Thyroid gland (tissue), 4 donors: ENCODE measurements at places on chromosomes 2 and 18.

DNA sequence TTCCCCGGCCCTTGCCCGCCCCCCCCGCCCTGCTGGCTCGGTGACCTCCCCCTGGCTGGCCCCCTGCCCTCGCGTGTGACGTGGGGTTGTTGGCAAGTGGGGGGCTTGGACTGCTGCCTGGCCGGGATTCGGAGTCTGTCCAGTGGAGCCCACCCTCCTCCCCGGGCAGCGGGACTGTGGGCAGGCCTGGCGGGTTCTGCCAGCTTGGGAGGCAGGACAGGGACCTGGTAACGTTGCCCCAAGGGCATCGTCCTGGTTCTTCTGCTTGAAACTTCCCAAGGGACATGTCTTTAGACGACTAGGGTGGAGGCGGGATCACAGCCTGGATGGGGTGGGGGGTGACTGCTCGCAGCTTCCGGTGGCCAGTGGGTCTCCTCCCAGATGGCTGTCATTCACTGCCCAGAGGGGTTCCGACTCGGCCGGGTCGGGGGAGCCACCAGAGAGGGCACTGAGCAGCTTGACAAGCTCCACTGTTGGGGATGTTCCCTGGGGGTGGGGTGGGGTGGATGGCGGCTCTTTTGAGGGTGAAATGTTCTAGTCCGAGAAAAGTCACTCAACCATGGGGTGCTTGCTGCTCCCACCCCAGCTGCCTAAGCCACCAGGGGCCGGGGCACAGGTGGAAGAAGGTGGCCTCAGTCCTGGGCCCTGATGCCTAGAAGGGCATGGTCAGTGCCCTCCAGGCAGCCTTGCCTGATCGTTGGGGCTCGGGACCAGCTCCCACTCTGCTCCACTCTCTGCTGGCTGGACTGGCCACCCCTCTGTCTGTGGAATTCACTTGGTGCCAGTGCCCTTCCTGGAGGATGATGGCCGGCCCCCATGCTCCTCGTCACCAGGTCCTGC, 4.3 kb upstream of the HS6ST1 start:
- no peak overlapping the region for H3K4me3 ChIP-seq
- no peaks in the 10 kb centered on the region for H3K27me3 ChIP-seq
- H3K27ac ChIP-seq, result peak overlapping the region; percentile 37
- H3K4me1 ChIP-seq, result peaks cover 13% of the 10 kb centered on the region

GRCh38 chr2:10783421-10783820, 29.2 kb downstream of the PDIA6 start:
- H3K27me3 ChIP-seq, result no peaks in the 10 kb centered on the region
- DNase-seq, result no peak
- H3K36me3 ChIP-seq, result peaks cover 45% of the 10 kb centered on the region
- peaks cover 12% of the 10 kb centered on the region for H3K4me1 ChIP-seq
- H3K27ac ChIP-seq, result no peak overlapping the region

GRCh38 chr18:30342675-30343074, 699.9 kb downstream of the DSC3 start:
- H3K27ac ChIP-seq, result no peak overlapping the region
- H3K4me1 ChIP-seq, result no peaks in the 10 kb centered on the region
- no peak overlapping the region for H3K4me3 ChIP-seq
- no peaks in the 10 kb centered on the region for H3K27me3 ChIP-seq
- no peak for DNase-seq

GRCh38 chr2:234676109-234676782, 179.4 kb upstream of the ARL4C start:
- no peak for DNase-seq
- H3K27ac ChIP-seq, result no peak overlapping the region
- peaks cover 3% of the 10 kb centered on the region for H3K4me1 ChIP-seq
- H3K36me3 ChIP-seq, result no peaks in the 10 kb centered on the region

DNA sequence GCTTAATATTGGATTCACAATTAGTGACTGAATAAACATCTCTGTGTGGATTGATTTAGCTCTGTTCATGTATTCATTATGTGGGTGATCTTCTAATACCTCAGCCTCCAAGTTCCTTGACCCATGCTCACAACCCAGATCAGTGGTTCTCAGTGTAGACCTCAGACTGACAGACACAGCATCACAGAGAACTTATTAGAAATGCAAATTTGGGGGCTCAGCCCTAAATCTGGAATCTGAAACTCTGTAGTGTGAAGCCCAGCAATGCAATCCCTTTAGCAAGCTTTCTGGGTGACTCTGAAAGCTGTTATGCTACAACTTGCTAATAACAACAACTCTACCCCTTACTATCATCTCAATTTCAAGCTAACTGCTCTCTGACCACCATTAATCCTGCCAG, 273.1 kb upstream of the FANCL start:
- no peaks in the 10 kb centered on the region for H3K36me3 ChIP-seq
- H3K27ac ChIP-seq, result no peak overlapping the region

DNA sequence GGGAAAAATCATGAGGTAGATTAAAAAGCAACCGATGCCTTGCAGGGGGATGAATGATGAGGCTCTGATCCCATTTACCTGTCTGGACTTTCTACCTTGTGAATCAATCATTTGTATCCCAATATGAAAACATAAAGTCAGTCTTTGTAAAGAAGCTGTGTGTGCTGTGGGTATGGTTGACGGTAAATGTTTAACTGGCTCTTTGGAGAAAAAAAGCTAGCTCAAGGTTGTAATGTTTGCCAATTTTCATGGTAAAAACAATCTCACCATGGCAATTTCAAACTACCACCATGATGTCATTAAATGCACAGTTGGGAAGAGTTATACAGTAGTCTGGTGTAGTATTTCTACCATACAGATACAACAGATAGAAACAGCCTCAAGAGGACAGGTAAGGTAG, 14.6 kb downstream of the TTR start:
- no peak overlapping the region for H3K4me3 ChIP-seq
- no peak for DNase-seq
- no peaks in the 10 kb centered on the region for H3K4me1 ChIP-seq
- H3K27me3 ChIP-seq, result no peaks in the 10 kb centered on the region

DNA sequence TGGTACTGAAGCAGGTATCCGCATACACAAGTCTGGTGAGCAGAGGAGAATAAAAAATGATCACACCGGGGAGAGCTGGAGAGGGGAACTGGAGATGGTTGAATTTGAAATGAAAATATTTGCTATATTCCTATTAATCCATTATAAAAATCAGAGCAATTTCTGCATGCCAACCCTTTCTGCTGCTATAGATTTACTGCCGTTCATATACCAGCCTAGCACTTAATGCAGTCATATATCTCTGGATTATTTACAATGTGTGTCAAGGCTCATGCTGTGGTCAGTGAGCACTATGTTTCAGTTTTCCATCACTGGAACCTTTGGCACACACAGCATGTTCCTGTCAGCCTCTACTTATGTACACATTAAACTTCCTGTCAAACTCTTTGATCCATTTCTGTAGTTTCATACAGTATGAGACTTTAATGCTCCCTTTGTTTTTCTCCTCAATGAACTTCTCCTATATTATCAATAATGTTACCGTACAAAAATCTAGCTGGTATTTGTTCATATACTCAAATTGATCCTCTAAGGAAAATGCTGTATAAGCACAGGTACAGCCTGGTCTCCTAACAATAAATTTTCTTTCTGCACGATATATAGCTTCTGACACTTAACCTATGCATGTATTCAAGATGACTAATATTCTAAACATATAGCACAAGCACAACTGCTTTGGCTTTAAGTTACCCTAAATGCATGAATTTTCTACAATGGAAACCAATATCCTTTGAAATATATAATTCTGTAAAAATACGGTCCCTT, 36.7 kb downstream of the FANCL start:
- no peaks in the 10 kb centered on the region for H3K36me3 ChIP-seq
- no peaks in the 10 kb centered on the region for H3K4me1 ChIP-seq
- no peak for DNase-seq
- H3K27me3 ChIP-seq, result no peaks in the 10 kb centered on the region
- no peak overlapping the region for H3K4me3 ChIP-seq
- H3K27ac ChIP-seq, result no peak overlapping the region

DNA sequence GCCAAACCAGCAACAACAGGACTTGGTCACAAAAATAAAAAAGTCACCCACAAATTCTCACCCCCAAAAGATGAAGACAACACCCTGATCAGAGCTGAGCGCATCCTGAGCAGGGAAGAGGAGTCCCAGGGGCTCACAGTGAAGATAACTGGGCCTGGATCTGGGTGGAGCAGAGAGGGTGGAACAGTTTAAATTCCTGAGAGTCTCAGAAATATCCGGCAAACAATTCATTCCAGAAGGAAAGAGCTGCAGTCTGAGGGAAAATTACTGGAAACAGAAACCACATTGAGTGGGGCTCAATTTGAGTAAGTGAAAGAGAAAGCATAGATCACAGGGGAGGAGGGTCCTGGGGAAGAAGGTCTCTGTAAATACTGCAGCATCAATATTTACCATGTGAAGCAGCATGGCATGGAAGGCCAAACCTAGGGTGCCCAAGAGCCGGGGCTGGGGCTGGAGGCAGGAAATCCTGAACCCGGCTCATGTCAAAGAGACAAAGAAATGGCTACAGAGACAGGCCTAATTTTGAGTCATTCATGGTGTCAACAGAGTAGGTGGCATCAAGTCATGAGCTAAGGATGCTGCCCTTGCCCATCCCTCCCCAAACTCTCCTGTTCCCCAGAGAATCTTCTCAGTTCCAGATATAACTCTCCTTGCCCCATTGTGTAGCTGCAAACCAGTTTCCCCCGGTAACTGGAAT, 61.4 kb upstream of the ZBTB7C start:
- H3K4me1 ChIP-seq, result no peaks in the 10 kb centered on the region
- no peaks in the 10 kb centered on the region for H3K36me3 ChIP-seq
- no peak for DNase-seq
- H3K27ac ChIP-seq, result peak overlapping the region; percentile 24

DNA sequence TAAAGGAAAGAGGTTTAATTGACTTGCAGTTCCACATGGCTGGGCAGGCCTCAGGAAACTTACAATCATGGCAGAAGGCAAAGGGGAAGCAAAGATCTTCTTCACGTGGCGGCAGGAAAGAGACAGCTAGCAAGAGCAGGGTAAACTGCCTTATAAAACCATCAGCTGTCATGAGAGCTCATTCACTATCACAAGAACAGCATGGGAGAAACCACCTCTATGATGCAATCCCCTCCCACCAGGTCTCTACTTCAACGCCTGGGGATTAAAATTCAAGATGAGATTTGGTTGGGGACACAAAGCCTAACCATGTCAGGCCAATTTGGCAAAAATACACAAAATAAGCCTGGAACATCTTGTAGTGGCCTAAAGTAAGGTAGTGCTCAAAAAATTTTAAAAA, 152.6 kb downstream of the COL6A3 start:
- no peaks in the 10 kb centered on the region for H3K36me3 ChIP-seq
- no peak for DNase-seq
- H3K27ac ChIP-seq, result no peak overlapping the region
- H3K27me3 ChIP-seq, result no peaks in the 10 kb centered on the region
- no peaks in the 10 kb centered on the region for H3K4me1 ChIP-seq

DNA sequence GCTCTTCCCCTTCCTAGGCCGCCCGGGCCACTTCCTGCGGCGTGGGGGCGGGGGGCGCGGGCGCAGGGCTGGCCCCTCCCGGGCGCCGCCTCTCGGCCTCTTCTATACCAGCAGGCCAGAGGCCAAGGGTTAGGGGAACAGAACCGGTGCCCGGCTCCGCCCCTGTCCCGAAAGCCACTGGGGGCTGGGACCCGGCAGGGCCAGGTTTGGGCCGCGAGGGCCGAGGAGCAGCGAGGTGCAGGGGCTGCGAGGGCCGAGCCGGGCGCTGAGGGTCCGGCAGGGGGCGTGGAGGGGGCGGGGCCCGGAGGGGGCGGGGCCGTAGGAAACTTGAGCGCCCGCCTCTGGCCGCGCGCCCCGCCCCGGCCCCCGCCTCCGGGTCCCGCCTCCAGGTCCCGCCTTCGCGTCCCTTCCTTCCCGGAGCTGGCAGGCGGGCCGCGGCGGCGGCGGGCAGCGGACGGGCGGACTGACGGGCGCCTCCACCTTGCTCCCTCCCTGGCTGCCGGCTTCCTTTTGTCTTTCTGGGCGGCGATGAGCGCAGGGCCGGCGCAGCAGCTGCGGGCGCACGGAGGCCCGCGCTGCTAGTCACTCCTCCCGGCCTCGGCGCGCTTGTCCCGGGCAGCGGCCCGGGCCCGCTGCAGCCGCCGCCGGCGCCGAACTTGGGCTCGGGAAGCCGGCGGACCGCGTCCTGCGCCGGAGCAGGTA, at the start of gene HPCAL1:
HPCAL1 (plus strand) TSS at position 426 of the 702 bp plus-strand sequence. CDS start 116,854 bp downstream, outside the sequence.
- H3K4me1 ChIP-seq, result peaks cover 18% of the 10 kb centered on the region
- peak; percentile 87 for DNase-seq
- peak within 1 kb of the TSS; percentile 85 for H3K4me3 ChIP-seq
- H3K27ac ChIP-seq, result peak within 1 kb of the TSS; percentile 56
- H3K36me3 ChIP-seq, result no peaks in the 10 kb centered on the region

DNA sequence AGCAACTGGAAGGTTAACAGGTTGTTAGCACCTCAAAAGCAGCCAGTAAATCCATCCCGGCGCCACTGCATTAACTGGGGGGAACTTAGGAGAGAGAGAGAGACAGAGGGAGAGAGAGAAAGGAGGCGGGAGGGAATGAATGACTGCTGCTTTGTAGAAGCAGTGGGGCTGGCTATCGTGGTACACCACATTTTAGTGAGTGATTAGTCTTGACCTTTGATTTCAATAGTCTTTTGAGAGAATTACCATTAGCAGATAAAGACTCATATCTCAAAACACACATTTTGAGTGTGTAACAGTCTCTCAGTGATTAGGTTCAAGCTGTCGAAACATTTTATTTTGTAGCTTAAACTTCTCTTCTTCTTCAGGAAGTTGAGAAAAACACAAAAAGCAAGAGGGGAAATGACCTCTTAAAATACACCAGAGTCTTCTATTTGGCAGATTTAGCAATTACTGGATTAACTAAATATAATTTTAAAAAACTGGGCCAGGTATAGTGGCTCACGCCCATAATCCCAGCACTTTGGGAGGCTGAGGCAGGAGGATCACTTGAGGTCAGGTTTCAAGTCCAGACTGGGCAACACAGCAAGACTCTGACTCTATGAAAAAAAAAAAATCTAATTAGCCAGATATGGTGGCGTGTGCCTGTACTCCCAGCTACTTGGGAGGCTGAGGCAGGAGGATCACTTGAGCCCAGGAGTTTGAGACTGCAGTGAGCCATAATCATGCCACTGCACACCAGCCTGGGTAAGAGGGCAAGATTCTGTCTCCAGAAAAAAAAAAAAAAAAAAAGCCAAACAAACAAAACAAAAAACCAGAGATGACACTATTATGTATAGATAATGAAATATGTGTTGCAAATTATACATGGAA, 22.0 kb upstream of the PNO1 start:
- no peak for DNase-seq
- no peak overlapping the region for H3K4me3 ChIP-seq
- H3K36me3 ChIP-seq, result peaks cover 6% of the 10 kb centered on the region
- no peaks in the 10 kb centered on the region for H3K4me1 ChIP-seq
- no peaks in the 10 kb centered on the region for H3K27me3 ChIP-seq

GRCh38 chr2:195531754-195532153, 125.3 kb upstream of the SLC39A10 start:
- H3K36me3 ChIP-seq, result no peaks in the 10 kb centered on the region
- H3K4me1 ChIP-seq, result peaks cover 22% of the 10 kb centered on the region
- peak overlapping the region; percentile 59 for H3K27ac ChIP-seq
- H3K4me3 ChIP-seq, result no peak overlapping the region
- no peaks in the 10 kb centered on the region for H3K27me3 ChIP-seq

- H3K27me3 ChIP-seq, result no peaks in the 10 kb centered on the region
- no peak for DNase-seq
- no peak overlapping the region for H3K4me3 ChIP-seq
Observed at GRCh38 chr2:10324095-10324832, 21.6 kb downstream of the HPCAL1 start.

GRCh38 chr2:177327009-177327408, 62.5 kb upstream of the NFE2L2 start:
- no peak overlapping the region for H3K27ac ChIP-seq
- H3K36me3 ChIP-seq, result no peaks in the 10 kb centered on the region
- no peak overlapping the region for H3K4me3 ChIP-seq
- H3K4me1 ChIP-seq, result peaks cover 27% of the 10 kb centered on the region
- H3K27me3 ChIP-seq, result no peaks in the 10 kb centered on the region
